ENCODE measurements at places on chromosomes 6 and 20. TPM values are rescaled to one million over a fixed set of nuclear protein-coding genes. Genes with fewer than 3 reads are reported as not detected.

The TAGAP gene
- total RNA-seq, result 0.79 TPM

The FAM110A gene
- total RNA-seq, result 2.9 TPM

The AKIRIN2 gene
- 56.0 TPM for total RNA-seq

The IPCEF1 gene
- total RNA-seq, result 0.83 TPM

The RAB44 gene
- total RNA-seq, result not detected

The MYH7B gene
- total RNA-seq, result 177 TPM

The SLC44A4 gene
- not detected for total RNA-seq

The KLHDC3 gene
- 106 TPM for total RNA-seq

The UQCC2 gene
- 225 TPM for total RNA-seq

The FRK gene
- 6.6 TPM for total RNA-seq

The LY6G6F gene
- not detected for total RNA-seq

The PRSS16 gene
- total RNA-seq, result 0.23 TPM

The TIAM2 gene
- 21.8 TPM for total RNA-seq

The NRSN1 gene
- total RNA-seq, result not detected

The SCAND1 gene
- total RNA-seq, result 35.9 TPM

The COL21A1 gene
- 16.6 TPM for total RNA-seq

The LGSN gene
- not detected for total RNA-seq

The GINM1 gene
- total RNA-seq, result 58.5 TPM

The FNDC1 gene
- total RNA-seq, result 2.8 TPM

The IP6K3 gene
- total RNA-seq, result 25.3 TPM

The NR2E1 gene
- total RNA-seq, result not detected

The RBM24 gene
- total RNA-seq, result 198 TPM
